Dermis lymphatic vessel endothelial cell (primary cell): ENCODE measurements at places on chromosomes 13 and 19. TPM values are rescaled to one million over a fixed set of nuclear protein-coding genes. Genes with fewer than 3 reads are reported as not detected.

FGF14 gene
- 0.34 and 0.87 TPM in 2 replicates for total RNA-seq

CEACAM21 gene
- total RNA-seq, result 6.6 and 14.2 TPM in 2 replicates

CGB5 gene
- total RNA-seq, result not detected in 2 replicates

RASIP1 gene
- total RNA-seq, result 52.8 and 61.2 TPM in 2 replicates

SERPINE3 gene
- total RNA-seq, result not detected in 2 replicates

RAX2 gene
- not detected in 2 replicates for total RNA-seq

ATP8B3 gene
- 0.43 and 0.52 TPM in 2 replicates for total RNA-seq

CGB8 gene
- total RNA-seq, result not detected in 2 replicates

IL27RA gene
- total RNA-seq, result 2.7 and 3.8 TPM in 2 replicates

DNAAF3 gene
- total RNA-seq, result 0.34 and 0.65 TPM in 2 replicates

ZNF552 gene
- 5.7 and 7.8 TPM in 2 replicates for total RNA-seq

LGALS14 gene
- total RNA-seq, result not detected in 2 replicates

F10 gene
- total RNA-seq, result under 0.01 TPM in 1 of 2 replicates, not detected in the other

HS6ST3 gene
- total RNA-seq, result under 0.01 TPM in 1 of 2 replicates, not detected in the other

LRRC63 gene
- under 0.01 TPM in 1 of 2 replicates, not detected in the other for total RNA-seq

OR10H1 gene
- total RNA-seq, result not detected in 2 replicates

CACNA1A gene
- under 0.01 and 0.26 TPM in 2 replicates for total RNA-seq

RASGRP4 gene
- not detected in 2 replicates for total RNA-seq

ZNF729 gene
- total RNA-seq, result not detected in 2 replicates

MBD3L4 gene
- not detected in 2 replicates for total RNA-seq

NLRP4 gene
- not detected in 2 replicates for total RNA-seq

ARHGEF7 gene
- total RNA-seq, result 325 and 355 TPM in 2 replicates

ALOX5AP gene
- total RNA-seq, result 0.11 TPM in 1 of 2 replicates, not detected in the other

ZNF560 gene
- total RNA-seq, result under 0.01 TPM in 1 of 2 replicates, not detected in the other

C19orf81 gene
- total RNA-seq, result not detected in 2 replicates

PLEKHJ1 gene
- total RNA-seq, result 62.7 and 69.4 TPM in 2 replicates

EFNA2 gene
- total RNA-seq, result not detected in 2 replicates

IGSF23 gene
- 0.11 TPM in 1 of 2 replicates, not detected in the other for total RNA-seq

NPHS1 gene
- total RNA-seq, result not detected in 2 replicates

MIDN gene
- 5.4 and 7.2 TPM in 2 replicates for total RNA-seq

ZNF546 gene
- total RNA-seq, result 2.9 and 6.0 TPM in 2 replicates

BEST2 gene
- total RNA-seq, result not detected in 2 replicates

SYNE4 gene
- total RNA-seq, result under 0.01 TPM in 1 of 2 replicates, not detected in the other

ZNF544 gene
- 47.7 and 55.9 TPM in 2 replicates for total RNA-seq

ZNF708 gene
- 8.2 and 10.5 TPM in 2 replicates for total RNA-seq

FCAR gene
- not detected in 2 replicates for total RNA-seq

FLT3LG gene
- 0.60 and 1.4 TPM in 2 replicates for total RNA-seq

LGI4 gene
- not detected in 2 replicates for total RNA-seq

PSG3 gene
- not detected in 2 replicates for total RNA-seq

CAB39L gene
- 7.6 and 9.4 TPM in 2 replicates for total RNA-seq

ADGRE3 gene
- not detected in 2 replicates for total RNA-seq

DCT gene
- total RNA-seq, result not detected in 2 replicates
